ENCODE measurements at places on chromosomes 2 and 18. TPM values are rescaled to one million over a fixed set of nuclear protein-coding genes. Genes with fewer than 3 reads are reported as not detected.
A peak's percentile ranks its signal among the peaks of the same experiment; 100 is the strongest.

Gene GALM
- total RNA-seq, result 11.2 TPM

DNA sequence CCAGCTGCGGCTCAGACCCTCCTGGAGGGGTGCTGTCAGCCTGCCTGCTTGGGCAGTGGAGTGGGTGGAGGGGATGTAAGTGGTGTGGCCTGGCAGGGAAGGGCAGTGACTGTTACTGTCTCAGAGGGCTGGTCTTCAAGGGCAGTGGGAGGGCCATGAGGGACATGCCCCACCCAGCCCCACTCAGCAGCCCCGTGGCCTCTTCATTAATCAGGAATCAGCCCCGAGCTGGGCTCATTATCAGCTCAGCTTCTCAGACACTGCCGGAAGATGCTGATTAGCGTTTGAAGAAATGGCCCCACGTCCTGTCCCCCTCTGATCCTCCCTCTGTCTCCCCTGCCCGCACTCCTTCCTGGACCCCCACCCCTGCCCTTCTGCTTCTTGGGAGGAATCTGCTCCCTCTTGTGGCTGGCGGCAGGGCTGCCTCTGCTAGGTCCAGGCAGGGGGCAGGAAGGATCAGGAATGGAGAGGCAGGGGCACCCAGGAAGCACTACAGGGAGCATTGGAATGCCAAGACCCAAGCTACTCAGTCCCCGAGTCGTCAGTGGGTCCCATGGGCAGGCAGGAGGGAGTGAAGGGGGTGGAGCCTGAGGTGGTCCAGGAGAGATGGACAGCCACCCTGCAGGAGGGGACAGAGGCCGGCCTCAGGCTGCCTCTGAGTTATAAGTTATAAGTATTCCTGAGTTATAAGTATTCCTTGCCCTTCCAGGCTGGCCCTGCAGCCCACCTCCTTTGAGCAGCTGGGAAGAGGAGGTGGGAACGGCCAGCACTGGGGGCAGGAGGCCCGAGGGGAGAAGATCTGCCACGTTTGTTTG lies 7.0 kb downstream of the ASIC4 start:
- no peak for DNase-seq

- DNase-seq, result peak; percentile 63
These were observed at the start of gene RNF149 for GRCh38 chr2:101308432-101309210. RNF149 (minus strand) TSS chr2:101308701; CDS start chr2:101308588, 113 bp downstream.

GRCh38 chr18:46481847-46482245 lies 175.2 kb downstream of the LOXHD1 start:
- no peak for DNase-seq

- no peak for DNase-seq
These were observed 33.3 kb downstream of the COPS7B start for GRCh38 chr2:231819447-231820042.

DNA sequence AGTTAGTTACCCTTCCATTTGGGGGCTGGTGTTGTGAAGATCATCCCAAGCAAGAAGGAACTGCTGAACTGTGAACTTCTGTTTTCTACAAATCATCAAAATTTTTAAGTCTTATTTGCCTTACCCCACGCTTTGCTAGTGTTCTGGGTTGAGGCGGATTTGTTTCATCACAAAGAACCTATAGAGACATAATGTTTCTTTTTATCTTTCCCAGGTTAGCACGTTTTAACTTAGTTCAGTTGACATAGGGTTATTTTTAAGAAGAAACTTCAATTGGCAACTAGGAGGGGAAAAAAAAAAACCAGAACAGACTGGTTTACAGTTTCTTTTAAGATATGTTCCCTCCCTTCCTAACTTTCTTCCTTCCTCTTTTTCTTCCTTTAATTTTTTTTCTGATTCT lies 31.1 kb upstream of the CERS6 start:
- DNase-seq, result no peak

GRCh38 chr2:72926811-72927465 lies 9.6 kb downstream of the EMX1 start:
- DNase-seq, result no peak

DNA sequence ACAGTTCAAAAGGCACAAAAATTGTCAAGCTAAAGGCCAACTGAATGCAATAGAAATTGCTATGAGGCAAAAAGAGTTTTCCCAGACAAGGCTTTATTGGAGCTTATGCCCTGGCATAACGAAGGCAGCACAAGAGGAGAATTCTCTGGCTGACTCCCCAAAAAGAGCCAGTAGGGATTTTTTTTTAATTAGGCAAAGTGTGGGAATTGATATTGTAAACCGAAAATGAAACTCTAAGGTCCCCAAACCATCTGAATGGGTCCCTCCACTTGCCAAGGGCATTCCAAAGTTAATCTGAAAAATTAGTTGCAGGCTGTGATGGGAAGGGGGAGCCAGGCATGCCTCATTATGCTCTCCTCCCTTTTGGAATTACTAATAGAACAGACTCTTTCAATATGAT lies 118.9 kb downstream of the SPOPL start:
- no peak for DNase-seq

DNA sequence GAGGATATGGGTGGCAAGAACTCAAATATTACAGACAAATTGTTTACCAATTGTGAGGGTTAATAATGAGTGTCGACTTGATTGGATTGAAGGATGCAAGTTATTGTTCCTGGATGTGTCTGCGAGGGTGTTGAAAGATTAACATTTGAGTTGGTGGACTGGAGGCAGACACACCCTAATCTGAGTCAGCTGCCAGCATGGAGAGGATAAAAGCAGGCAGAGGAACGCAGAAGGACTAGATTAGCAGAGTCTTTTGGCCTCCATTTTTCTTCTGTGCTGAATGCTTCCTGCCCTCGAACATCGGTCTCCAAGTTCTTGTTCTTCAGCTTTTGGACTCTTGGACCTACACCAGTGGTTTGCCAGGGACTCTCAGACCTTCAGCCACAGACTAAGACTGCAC lies 1503.7 kb downstream of the LRP1B start:
- no peak for DNase-seq

DNA sequence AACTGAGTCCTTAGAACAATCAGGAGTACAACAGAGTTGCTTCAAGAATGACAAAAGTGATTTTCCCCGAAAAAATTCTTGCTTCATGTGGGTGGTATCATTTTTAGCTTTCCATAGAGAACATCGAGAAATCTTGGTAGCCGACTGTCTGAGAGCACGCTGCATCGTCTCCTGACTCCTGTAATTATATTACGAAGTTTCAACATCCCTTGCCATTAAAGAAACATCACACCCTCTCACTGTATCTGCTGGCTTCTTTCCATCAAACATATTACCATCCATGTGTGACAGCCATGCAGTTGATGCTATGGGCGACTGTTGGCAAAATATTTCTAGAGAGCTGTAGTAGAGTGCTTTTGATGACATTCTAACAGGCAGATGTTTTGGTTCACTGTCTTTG lies 311.2 kb downstream of the CMPK2 start:
- no peak for DNase-seq

- no peak for DNase-seq
These were observed 24.6 kb downstream of the ITGB6 start for GRCh38 chr2:160175169-160176134.

DNA sequence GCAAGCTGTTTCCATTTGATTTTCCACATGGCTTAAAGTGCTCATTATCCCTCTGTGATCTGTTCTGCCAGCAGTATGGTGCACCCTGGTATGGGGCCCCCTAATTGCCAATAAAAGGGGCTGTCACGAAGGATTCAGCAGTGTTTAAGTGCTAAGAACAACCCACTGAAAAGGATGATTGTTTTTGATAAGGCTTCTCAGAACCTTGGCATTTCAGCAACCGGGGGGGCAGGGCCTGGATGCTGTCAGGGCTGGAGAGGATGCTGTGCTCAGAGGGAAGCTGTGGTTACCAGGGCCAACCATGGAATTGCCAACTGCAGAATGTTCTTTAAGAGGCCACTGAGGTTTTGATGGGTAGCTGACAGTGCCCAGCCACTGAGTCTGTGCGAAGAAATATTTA lies 117.8 kb downstream of the CTIF start:
- no peak for DNase-seq

Gene LRATD1
- 0.04 TPM for total RNA-seq

DNA sequence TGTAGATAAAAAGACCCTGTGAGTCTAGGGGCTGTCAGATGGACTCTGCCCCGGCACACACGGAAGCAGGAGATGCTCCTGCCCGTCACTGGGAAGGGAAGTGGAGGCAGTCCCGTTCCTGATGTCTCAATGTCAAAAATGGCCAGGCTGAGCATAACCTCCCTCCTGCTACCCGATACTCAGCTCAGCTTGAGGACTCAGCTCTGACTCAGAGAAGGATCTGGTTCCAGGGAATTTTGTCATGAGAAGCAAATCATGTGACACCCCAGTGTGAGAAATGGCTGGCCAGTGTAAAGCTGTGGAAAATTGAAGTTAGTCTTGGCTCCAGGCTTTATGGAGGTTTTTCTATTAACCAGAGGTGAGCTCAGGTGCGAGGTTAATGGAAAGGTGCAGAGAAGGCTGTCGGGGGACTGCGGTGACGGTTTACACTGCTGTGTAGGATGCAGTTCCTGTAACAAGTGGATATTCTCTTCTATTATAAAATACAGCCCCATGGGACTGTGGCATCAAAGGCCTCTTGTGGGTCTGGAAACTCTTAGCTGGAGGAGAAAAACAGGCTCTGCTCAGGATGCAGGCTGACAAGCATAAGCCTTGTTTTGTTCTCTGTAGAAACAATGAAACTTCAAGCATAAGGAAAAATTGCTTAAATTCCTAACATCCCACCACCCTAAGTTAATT lies 24.7 kb upstream of the AGAP1 start:
- no peak for DNase-seq

Gene DUSP19
- 4.5 TPM for total RNA-seq

Gene G6PC2
- not detected for total RNA-seq

DNA sequence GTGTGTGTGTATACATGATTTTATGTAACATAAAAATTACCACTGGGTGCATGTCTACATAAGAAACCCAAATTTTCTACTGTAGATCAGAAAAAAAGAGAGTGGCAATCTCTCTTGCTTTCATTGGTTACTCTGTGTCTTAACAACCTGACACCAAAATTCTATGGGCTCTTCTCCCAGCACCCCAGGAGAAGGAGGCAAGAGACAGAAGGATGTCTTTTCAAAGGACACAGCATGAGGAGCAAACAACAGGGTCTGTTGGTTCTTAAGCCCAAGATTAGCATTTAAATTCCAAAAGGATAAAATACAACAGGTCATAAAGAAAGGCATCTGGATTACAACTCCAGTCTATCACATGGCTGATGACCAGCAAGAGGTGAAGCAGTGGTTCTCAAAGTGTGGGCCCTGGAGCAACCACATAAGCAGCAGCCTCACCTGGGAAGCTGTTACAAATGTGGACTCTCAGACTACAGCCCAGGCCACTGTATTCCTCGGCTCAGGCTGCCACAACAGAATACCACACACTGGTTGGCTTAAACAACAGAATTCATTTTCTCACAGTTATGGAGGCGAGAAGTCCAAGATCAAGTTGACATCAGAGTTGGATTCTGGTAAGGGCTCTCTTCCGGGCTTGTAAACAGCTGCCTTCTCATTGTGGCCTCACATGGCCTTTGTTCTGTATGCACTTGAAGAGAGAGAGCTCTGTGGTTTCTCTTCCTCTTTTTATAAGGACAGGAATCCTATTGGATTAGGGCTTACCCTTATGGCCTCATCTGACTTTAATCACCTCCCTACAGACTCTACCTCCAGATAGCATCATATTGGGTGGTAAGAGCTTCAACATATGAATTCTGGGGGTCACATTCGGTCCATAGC lies 79.8 kb upstream of the RNF152 start:
- DNase-seq, result no peak

DNA sequence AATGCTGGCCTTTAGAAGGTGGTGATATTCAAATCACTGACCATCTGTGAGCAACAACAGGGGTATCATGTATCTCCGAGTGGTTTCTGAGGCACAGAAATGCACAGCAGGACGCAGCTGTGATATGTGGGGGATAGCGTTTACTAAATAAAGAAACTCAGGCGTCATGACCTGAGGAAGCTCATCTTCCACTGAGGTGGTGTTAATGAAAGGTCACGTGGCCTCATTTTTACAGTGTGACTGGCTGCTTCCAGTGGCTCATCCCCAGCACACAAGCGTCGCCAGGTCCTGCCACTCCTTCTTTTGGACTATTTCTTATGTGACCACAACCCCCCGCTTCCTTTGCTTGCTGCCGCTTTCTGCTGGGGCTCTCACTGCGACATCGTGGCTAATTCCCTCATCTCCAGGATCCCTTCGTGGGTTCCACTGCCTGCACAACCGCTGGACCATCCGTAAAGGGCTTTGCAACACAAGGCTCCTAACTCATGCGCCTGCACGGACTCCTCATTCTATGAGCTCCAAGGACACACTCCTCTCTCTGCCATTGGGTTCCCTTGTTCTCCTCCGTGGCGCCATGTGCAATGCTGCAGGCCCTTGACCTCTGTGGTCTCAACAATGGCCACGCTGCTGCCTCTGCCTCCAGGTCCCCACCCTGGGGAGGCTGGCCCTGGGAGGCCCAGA lies 109.3 kb downstream of the MBP start:
- DNase-seq, result no peak

- DNase-seq, result no peak
These were observed 397.8 kb upstream of the CHST9 start for GRCh38 chr18:27582760-27583412.

Gene SERPINB7
- not detected for total RNA-seq

- no peak for DNase-seq
These were observed 79.5 kb downstream of the EPHA4 start for GRCh38 chr2:221492636-221493035.

GRCh38 chr18:3323900-3324299 lies 62.0 kb downstream of the MYL12B start:
- DNase-seq, result no peak

DNA sequence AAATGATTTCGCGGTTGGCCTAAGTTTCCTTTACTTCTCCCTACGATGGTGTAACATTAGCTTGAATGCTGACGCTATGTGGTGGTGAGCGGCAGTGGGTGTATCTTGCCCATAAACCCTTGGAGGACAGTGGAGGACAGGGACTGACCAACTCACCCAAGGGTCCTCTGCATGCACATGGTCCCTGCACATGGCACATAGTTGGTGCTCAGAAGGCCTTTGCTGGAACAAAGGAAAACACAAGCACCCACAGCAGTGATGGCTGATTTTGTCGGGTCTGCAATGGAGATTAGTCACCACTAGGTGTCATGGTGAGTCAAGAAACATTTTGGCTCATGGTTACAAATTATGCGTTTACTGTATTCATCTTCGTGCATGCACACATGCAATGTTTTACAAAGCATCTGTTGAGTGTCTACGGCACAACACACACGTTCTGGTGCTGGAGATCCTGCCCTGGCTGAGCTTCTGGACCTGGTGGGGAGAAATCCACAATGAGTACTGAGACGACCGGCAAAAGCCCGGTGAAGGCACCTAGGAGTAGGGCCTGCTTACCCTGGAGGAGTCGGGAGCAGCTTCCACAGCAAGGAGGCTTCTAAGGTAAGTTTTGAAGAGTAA lies 44.0 kb downstream of the PDCL3 start:
- no peak for DNase-seq

- peak; percentile 67 for DNase-seq
These were observed 190.4 kb upstream of the STK17B start for GRCh38 chr2:196361606-196362326.

DNA sequence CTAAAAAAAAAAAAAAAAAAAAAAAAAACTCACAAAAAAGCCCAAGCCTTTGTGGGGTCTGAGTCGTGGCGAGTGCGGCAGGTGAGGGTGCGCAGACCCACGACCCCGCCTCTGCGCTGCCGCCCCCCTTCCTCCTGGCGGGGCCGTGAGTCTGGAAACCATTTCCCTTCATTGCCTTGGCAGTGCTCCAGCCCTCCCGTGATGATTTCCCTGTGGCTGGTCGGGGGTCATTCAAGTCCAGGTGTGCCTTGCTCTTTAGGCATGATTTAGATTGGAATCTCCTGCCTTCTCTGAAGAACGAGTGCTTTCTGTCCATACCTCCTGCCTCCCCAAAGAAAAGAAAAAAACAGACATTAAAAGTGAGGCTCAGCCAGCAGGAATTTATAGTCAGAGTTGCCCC lies 161.8 kb downstream of the FAM210A start:
- DNase-seq, result no peak
